A673 (cell line): ENCODE measurements at places on chromosomes 12 and 14. TPM values are rescaled to one million over a fixed set of nuclear protein-coding genes. Genes with fewer than 3 reads are reported as not detected.

The RAB21 gene
- total RNA-seq, result 105 and 109 TPM in 2 replicates

The SDS gene
- not detected in 2 replicates for total RNA-seq

DNA sequence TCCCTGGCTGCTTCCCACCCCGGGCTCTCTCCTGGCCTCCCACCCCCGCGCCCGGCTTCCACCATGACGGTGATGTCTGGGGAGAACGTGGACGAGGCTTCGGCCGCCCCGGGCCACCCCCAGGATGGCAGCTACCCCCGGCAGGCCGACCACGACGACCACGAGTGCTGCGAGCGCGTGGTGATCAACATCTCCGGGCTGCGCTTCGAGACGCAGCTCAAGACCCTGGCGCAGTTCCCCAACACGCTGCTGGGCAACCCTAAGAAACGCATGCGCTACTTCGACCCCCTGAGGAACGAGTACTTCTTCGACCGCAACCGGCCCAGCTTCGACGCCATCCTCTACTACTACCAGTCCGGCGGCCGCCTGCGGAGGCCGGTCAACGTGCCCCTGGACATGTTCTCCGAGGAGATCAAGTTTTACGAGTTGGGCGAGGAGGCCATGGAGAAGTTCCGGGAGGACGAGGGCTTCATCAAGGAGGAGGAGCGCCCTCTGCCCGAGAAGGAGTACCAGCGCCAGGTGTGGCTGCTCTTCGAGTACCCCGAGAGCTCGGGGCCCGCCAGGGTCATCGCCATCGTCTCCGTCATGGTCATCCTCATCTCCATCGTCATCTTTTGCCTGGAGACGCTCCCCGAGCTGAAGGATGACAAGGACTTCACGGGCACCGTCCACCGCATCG lies 1.8 kb downstream of the KCNA1 start:
- no peak overlapping the region for H3K4me3 ChIP-seq
- DNase-seq, result no peak
- no peak overlapping the region for H3K27ac ChIP-seq
- peaks cover 100% of the 10 kb centered on the region for H3K27me3 ChIP-seq
- H3K4me1 ChIP-seq, result peaks cover 4% of the 10 kb centered on the region

The MYH6 gene
- not detected in 2 replicates for total RNA-seq

GRCh38 chr12:77766224-77766623 lies 64.5 kb upstream of the NAV3 start:
- H3K36me3 ChIP-seq, result no peaks in the 10 kb centered on the region
- no peak overlapping the region for H3K27ac ChIP-seq
- no peaks in the 10 kb centered on the region for H3K27me3 ChIP-seq
- no peak overlapping the region for H3K4me3 ChIP-seq
- no peak for DNase-seq
- peaks cover 10% of the 10 kb centered on the region for H3K4me1 ChIP-seq

The KCNA1 gene
- not detected in 2 replicates for total RNA-seq

DNA sequence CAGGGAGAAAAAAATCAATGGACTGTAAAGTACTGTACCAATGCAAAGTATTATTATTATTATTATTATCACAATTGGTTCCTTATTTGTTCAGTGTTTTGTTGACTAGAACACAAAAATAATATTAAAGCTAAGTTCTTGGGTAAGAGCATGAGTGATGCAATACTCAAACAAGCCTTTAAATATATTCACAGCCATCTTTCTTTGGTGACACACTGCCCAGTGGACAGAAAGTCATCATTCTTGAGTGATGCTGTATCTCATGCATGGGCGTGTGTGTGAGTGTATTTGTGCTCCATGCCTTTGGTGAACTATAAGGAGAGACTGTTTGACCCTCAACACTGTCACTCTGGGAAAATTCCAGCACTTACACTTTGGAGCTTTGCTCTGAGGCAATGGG lies 93.6 kb downstream of the KCNK10 start:
- no peak overlapping the region for H3K27ac ChIP-seq
- peaks cover 11% of the 10 kb centered on the region for H3K27me3 ChIP-seq
- no peaks in the 10 kb centered on the region for H3K4me1 ChIP-seq
- H3K36me3 ChIP-seq, result no peaks in the 10 kb centered on the region

The RFLNA gene
- total RNA-seq, result 0.63 and 1.1 TPM in 2 replicates

- H3K27ac ChIP-seq, result no peak overlapping the region
- H3K27me3 ChIP-seq, result no peaks in the 10 kb centered on the region
- no peaks in the 10 kb centered on the region for H3K4me1 ChIP-seq
- no peak for DNase-seq
- H3K36me3 ChIP-seq, result no peaks in the 10 kb centered on the region
These were observed 148.0 kb downstream of the PDZRN4 start for GRCh38 chr12:41336041-41336549.

The GPRC5D gene
- not detected in 2 replicates for total RNA-seq
